Kidney epithelial cell (primary cell): ENCODE measurements at places on chromosomes 11 and 22.

DNA sequence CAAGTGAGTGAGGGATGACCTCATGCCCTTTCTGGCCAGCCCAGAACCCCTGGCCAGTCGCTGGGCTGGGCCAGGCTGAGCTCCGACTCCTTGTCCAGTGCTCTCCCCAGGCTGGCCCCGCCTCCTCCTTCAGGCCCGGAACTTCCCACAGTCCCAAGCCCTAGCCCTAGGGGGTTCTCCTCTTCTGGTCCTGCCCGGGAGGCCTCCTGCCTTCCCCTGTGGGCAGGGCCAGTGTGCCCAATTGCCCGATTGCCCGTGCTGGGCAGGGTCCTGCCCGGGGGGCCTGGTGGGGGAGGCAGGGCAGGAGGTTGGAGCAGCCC is 4.2 kb downstream of the TCIRG1 start:
- DNase-seq, result no peak

GRCh38 chr11:44573333-44573732 is 7.9 kb downstream of the CD82 start:
- DNase-seq, result no peak

- DNase-seq, result no peak
Measured at GRCh38 chr11:32043737-32044136, 47.1 kb upstream of the RCN1 start.

DNA sequence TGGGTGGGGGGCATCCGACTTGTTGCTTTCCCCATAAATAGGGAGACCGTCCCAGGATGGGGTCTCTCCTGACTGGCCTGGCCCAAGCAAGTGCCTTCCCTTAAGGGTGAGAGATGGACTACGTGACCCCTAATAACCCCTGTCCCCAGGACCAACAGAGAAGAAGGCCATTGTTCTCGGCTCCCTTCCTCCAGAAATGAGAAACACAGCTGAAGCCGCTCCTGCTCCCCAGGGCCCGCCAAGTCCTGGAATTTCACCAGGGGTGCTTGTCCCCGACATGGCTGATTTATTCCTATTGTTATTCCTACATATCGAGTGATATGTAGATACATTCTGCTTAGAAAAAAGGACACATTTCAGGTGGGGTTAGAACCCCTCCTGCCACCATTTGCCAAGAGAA is 100.8 kb downstream of the TP53I11 start:
- DNase-seq, result no peak

DNA sequence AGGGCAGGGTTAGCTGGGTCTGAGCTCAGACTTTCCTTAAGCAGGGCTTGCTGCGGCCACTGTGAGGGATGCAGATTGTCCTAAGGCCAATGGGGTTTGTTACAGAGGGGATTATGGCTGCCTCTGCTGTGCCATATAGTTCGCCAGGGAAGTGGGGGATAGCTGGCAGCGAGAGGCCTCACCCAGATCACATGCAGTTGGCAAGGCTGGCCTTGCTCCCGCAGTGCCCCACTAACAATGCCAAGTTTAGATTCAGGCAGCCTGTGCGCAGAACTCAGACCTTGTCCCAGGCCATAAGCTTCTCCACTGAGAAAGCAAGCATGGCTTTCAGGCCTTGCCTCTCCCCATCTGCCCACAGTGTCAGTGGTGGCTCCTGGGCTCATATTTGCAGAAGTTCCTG is 4.7 kb upstream of the APOL2 start:
- DNase-seq, result no peak

DNA sequence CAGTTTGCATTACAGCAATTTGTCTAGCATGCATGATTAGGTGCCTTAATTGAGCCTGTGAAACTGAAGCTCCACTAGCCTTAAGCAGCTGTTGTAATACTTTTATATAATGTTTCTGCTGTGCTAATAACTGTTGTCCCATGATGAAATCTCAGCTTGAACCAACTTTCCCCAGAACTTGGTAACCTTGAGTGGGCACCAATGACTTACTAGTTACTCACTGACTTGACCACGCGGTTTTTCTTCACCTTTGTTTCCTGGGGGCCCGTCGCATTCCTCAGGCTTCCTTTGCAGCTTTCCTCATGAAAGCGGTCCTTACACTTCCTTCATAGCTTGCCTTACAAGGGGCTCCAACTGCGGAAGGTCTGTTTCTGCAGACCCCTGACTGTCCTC is 11.2 kb upstream of the GLYATL1 start:
- no peak for DNase-seq

DNA sequence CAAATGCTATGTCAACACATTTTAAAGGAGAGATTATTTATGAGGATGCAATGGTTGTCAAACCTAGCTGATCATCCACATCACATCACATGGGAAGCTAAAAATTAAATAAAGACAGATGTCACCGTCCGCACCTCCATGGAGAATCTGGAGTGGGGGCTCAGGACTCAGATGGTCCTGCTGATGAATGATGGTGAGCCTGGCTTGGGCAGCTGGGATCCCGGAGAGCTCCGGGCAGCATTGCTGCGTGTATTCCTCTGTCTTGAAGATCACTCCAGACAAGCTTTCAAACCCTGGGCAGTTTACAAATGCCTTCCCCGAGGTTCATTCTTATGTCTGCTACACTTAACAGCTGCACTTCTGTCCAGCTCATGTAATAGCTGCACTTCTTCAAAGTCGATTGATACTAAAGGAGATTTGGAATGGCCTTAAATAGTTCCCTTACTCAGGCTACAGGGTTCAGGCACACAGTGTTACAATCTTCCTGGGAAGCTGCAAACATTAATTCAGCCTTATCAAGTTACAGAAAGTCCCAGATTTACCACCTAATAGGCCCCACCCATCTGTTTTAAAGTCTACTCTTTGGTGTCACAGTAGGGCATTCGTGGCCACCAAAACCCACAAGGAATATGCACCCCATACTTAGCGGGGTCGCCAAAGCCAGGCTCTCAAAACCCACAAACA is 34.7 kb upstream of the CSNK2A3 start:
- no peak for DNase-seq

DNA sequence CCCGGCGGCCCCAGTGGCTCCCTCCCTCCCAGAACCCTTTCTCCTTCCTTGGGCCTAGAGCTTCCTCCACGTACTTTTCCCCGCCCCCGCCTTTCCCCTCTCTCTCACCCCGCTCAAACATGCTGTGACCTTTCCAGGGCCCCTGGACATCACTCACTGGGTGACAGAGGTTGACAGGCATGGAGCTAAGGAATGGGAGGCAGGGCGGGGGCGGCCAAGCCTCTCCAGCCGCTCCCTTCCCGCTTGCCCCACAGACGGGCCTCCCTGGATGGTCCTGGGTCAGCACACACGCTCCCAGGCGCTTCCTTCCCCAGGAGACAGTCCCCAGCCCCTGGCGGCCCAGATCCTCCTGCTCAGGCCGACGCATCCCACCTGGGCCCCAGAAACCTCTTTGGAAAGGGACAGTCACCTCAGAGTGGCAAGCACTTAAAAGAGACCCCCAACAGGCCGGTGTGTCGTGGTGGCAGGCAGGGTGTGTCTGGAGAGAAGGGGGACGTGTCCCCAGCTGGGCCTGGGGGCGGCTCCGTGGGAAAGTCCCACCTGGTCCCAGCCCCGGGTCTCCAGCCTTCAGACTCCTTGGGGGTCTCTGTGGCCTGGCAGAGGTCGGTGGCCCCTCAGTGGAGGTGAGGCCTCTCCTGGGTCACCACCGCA is 8.8 kb downstream of the H19 start:
- DNase-seq, result no peak

- no peak for DNase-seq
Measured at GRCh38 chr11:67504005-67504949, 886 bp downstream of the PITPNM1 start.

- DNase-seq, result no peak
Measured at GRCh38 chr11:116641561-116642045, 131.2 kb downstream of the BUD13 start.

DNA sequence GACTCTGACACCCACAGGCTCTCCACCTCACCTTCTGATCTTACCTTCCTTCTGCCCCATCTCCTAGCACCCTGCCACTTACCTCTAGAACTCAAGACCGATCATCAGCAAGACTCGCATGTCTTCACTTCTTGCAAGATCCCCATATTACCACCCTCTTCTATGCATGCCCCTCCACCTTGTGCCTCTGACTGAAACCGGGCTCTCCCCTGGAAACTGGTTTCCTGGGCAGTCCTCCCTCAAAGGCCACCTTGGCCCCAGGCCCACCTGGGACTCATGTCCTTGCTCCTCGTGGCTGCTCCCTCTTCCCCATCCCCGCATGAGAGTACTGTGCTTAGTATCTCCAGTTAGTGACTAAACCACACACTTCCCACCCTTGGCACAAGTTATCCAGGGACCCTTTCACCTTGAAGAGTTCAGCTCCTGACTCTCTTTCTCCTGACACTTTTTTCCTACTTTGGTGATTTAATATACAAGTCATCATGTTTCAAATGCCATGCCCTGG is 136.7 kb downstream of the SPATA19 start:
- DNase-seq, result no peak

- no peak for DNase-seq
Measured at GRCh38 chr11:79287952-79288351, 152.9 kb downstream of the TENM4 start.

DNA sequence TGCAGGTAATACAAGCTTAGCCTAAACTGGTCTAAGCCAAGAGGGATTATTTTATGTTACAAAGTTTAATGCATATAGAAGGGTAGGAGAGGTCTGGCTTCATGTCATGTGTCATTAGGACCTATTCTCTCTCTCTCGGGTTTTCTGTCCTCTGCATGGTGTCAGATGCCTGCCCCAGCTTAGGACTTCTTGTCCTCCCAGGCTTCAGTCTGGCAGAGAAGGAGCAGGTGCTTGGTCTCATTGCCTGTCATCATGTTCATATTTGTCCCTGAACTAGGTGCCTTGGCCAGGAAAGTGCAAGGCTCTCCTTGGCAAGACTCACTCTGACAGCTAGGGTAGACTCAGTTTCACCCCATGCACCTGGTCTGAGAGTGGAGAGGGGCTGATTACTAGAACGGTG is 126.3 kb downstream of the ADAMTS15 start:
- no peak for DNase-seq

DNA sequence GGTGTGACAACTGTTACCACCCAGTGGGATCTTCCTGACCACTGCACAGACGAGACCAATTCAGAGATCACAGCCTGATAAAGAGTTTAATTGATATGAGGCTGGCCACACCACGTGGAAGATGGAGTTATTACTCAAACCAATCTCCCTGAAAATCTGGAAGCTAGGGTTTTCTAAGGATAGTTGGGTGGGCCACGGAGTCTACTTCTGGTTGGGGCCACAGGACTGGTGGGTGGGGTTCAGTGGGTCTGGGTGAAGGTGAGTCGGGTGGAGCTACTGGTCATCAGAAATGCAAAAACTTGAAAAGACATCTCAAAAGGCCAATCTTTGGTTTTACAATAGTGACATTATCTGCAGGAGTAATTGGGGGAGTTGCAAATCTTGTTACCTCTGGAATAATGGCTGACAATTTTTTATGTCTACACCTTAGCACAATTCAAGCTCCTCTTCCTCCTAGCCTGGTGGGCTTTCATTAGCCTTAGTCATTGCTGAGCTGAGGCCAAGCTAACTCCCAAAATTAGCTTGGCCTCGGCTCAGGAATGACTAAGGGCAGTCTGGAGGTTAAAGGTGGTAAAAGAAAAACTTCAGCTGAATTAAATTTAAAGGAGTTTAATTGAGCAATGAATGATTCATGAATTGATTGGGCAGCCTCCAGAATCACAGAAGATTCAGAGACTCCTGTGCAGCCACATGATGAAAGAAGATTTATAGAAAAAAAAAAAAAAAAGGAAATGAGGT is 13.1 kb downstream of the C11orf96 start:
- no peak for DNase-seq

GRCh38 chr11:128734103-128734831 is 40.4 kb downstream of the FLI1 start:
- no peak for DNase-seq

GRCh38 chr11:61908730-61909316 is 8.5 kb downstream of the RAB3IL1 start:
- no peak for DNase-seq

DNA sequence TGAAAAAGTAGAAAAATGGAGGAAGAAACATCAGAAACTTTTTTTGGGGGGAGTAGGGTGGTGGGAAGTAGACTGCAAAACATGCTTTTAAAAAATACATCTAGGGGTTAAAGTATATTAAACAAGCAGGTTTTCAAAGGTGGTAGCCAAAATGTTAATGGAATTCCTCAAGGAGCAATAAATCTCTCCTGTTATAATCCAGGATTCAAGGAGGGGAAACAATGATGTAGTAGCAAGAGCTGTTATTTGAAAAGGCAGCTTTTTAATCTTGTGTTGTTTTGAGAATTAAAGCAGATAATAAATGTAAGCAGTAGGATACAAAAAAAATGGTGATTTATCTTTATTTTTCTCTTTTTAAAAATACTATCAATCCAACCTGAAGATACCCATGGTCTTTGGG is 736.5 kb upstream of the CCDC90B start:
- no peak for DNase-seq

DNA sequence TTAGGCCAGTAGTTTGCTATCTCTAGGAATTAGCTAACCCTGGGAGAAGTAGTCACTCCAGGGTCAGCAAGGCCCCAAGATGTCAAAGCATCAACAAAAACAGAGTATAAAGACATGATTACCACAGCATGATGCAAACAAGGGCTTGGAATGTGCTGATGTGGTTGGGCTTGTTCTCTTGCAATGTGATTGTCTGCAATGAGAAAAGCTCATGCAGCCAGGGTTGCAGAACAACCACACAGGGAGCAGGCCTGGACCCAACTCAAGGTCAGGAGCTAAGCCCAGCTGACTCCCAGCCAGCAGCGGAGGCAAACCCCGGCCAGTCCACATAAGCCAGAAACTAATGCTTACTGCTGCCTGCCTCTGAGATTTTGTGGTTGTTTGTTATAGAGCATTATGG is 132.4 kb upstream of the ZC3H12C start:
- no peak for DNase-seq

GRCh38 chr11:13216711-13217075 is 60.9 kb upstream of the BMAL1 start:
- DNase-seq, result no peak

DNA sequence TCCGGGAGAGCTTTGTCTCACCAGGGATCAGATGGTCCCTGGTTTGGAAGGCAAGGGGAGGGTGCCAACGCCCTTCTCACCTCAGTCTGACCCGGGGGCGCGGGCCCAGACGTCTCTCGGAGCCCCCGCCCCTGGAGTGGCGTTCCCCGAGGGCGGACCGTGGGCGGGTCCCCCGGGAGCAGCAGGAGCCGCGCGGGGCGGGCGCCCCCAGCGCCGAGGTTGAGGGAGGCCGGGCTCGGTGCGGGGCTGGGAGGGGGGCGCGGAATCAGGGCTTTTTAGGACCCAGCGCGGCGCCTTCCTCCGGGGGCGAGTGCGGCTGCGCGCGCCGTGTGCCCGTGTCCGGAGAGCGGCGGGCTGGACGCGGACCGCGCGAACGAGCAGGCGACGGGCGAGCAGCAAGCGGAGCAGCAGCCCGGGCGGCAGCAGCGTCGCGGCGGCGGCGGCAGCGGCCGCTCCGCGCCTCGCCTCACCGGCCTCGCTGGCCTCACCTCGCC is at the start of gene KCNC1:
Gene KCNC1 (plus strand): TSS at position 364 of the 494 bp plus-strand sequence. CDS start 1,222 bp downstream, outside the sequence.
- DNase-seq, result no peak
